ENCODE measurements at places on chromosomes 12 and 14.

- DNase-seq, result no peak
Measured at GRCh38 chr12:27101290-27101689, 18.9 kb upstream of the C12orf71 start.

DNA sequence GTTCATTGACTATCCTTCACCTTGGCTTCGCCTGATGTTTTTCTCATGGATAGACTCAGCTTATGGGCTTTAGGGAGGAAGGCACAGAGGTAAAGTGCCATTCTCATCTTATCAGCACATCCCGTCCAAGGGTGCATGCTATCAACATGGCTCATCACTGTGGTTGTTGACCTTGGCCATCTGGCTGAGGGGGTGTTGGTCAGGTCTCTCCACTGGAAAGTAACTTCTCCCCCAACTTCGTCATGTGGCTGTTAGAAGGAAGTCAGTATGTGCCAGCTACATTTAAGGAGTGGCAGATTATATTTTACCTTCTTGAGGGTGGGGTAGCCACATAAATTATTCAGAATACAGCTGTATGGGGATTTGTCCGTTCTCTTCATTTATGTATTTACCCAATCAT, 68.9 kb downstream of the EML1 start:
- peak; percentile 36 for DNase-seq

DNA sequence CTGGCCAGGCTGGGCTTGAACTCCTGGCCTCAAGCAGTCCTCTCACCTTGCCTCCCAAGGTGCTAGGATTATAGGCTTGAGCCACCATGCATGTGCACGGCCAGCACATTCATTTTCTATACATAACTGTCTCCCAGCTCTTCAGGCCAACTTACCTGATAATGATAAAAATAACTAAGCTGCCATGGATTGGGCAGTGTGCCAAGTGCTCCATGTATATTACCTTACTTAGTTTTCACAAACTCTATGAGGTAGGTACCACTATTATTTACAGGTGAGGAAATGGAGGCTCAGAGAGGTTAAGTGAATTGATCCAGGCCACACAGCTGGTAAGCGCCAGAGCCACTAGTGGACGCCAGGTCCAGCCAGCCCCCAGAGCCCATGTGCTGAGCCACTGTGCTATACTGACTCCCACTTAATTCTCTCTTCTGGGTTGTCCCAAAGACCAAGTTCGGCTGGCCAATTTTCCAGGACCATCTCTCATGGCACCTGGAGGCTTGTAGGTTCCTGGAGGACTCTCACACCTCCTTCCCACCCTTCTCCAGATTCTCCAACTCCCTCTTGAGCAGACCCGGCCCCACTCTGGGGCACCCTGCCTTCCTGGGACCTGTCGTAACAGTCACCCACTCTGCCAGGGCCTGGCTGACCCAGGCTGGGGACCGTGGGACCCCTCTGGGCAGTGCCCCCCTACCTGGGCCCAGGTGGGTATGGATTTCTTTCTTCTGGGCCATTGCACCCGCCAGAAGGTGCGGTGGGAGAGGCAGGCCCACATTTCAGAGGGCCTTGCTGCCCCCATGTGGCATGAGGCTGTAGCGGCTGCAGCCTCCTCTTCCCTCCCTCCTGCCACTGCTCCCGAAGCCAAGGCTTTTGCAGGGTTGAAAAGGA, 30.2 kb upstream of the CIPC start:
- peak; percentile 63 for DNase-seq

DNA sequence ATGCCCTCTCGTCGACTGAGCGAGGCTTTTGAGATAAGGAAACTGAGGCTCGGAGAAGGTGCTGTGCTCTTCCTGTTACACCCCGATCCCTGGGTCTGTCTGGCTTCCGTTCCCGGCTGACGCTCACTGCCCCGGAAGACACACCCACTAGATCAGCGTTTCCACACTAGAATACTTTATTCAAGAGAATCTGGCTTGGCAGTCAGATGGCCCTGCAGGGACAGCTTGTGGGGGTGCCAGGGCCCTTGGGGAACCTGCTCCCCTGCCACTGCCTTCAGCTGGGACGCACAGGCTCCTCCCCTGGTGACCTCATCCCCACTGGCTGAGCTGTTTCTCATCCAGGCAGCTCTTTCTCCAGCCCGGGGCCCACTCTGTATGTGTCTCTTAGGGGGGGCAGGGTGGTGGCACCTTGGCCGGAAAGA, 13.7 kb downstream of the PGF start:
- DNase-seq, result no peak

- no peak for DNase-seq
Measured at GRCh38 chr12:29944269-29945000, 160.7 kb upstream of the TMTC1 start.

DNA sequence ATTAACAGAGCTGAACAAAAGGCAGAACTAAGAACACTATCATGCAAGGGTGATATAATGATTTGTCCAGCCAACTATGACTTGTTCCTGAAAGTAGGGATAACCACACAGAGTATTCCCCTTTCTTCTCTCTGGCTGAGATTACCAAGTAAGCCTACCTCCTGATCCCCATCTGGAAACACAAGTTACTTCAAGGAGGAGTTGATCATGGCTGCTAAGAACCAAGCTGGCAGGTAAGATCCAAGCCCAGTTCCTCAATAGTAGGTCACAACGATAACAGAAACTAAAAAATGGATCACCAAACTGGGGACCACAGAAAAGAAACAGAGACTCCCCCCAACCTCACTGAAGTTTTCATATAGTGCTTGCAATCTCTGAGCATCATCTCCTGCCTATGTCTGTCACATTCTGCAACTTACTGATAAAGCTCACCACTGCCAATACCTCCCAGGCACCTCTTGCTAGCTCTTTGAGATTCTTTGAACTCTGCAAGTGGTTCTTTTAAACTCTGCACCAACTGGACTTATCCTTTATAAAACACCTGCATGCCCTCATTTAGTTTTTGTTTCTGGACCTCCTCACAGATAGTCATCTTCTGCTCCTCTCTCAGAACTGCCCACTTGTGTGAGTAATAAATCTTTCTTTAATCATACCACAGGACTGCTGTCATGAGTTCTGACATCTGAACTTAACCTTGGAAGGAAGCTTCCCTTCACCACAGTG, 76.6 kb downstream of the LRP6 start:
- no peak for DNase-seq

DNA sequence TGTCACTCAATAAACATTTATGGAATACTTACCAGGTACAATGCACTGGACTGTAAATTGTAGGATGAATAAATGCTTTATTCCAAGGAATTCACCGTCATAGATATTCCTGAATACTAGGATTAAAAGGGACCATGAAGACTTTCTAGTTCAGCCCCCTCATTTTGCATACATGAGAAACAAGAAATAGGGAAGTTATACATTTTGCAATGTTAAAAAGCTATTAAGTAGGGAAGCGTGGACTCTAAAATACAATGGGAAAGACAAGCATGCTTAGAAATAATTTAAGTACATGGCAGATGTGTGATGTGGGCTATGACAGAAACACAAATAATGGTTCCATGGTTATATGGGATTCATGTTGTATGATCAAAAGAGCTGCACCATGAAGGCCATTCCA, 89.4 kb upstream of the SYT10 start:
- DNase-seq, result no peak

GRCh38 chr14:23550812-23551265, 726 bp downstream of the ZFHX2 start:
- DNase-seq, result no peak

DNA sequence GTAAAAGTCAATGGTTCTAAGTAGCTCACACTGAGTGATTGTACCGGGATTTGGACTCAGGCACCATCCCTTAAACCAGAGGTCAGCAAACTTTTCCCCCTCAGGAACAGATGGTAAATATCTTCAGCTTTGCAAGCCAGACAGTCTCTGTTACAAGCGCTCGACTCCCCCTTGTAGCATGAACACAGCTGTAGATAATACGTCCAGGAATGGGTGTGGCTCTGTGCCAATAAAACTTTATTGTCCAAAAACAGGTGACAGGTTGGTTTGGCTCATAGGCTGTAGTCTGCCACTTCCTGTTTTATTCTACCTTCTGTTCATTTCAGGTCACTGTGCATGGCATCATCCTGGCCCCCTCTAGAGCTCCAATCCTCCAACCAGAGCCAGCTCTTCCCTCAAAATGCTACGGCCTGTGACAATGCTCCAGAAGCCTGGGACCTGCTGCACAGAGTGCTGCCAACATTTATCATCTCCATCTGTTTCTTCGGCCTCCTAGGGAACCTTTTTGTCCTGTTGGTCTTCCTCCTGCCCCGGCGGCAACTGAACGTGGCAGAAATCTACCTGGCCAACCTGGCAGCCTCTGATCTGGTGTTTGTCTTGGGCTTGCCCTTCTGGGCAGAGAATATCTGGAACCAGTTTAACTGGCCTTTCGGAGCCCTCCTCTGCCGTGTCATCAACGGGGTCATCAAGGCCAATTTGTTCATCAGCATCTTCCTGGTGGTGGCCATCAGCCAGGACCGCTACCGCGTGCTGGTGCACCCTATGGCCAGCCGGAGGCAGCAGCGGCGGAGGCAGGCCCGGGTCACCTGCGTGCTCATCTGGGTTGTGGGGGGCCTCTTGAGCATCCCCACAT, 7.6 kb downstream of the BDKRB1 start:
- no peak for DNase-seq

GRCh38 chr12:126268222-126268621, 1203.0 kb downstream of the AACS start:
- DNase-seq, result no peak

DNA sequence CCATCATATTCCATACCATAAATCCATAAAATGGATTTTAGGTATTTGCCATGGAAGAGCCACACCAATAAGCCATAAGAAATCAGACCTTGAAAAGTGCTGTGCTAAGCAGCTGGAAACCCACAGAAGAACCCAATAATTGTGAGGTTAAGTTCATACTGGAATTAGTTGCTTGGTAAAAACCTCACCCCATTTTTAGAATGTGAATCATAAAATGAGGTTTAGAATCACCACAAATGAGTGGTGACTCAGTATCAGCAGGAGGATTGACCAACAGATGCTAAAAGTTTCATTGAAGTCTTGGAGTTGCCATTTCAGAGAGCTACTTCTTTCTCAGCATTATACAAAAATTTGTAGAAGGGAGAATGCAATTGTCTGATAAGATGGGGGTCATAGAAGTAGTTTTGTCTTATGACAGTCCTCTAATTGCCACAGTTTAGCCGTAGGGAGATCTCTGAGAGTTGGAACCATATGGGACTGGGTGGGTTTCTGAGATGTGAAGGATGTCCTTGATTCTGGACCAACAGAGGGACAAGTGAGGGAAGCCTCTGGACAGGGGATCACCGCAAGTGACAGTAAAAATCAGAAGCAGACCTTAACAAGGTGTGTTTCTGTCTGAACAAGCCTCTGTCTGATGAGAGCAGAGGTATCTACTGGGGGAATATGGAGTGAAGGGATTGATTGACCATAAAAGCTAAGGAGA, 1.4 kb upstream of the STON2 start:
- peak; percentile 97 for DNase-seq

DNA sequence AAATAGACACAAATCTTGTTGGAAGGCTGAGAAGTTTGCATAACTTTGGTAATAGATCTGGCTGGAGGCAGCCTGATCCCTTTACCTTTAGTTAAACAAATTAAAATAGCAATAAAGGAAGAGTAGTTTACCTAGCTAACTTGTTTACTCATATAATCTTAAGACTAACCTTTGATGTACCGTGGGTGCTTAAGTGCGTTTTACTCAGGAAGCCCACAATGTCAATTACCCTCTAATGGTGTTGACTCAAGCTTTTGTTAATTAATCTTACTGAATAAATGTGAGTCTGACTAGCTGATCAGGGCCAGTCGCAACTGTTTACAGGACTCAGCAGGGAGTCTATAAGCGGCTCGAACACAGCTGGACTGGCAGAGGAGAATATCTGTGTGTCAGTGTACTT, 51.5 kb downstream of the FAR2 start:
- DNase-seq, result no peak

GRCh38 chr14:25116607-25117006, 66.7 kb upstream of the STXBP6 start:
- no peak for DNase-seq

- DNase-seq, result no peak
Measured at GRCh38 chr12:47312808-47313426, 233.2 kb upstream of the AMIGO2 start.

DNA sequence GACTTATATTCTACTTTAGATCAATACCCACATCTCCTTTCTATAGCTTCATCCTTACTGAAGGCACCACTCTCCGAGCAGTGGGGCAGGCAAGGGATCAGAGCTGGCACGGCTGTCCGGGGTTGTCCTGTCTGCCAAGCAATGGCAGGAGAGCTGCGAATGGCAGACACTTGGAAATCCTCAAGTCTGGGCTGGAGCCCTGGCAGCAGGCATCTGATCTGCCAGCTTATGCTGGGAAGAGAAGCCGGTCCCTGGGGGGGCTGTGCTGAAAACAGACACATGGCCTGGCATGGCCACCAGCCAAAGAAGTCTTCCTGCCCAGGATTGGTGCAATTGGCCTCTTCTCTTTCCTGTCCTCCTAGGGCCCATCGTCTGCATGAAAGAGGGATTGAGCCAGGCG, 280.2 kb upstream of the PWP1 start:
- no peak for DNase-seq

- DNase-seq, result no peak
Measured at GRCh38 chr12:47990351-47991105, 13.7 kb downstream of the COL2A1 start.

GRCh38 chr12:24595652-24596235, 353.2 kb downstream of the BCAT1 start:
- peak; percentile 26 for DNase-seq

- DNase-seq, result no peak
Measured at GRCh38 chr12:57842342-57843294, 3.9 kb downstream of the CTDSP2 start.

- DNase-seq, result peak; percentile 51
Measured at GRCh38 chr14:56490379-56490778, 89.2 kb upstream of the TMEM260 start.

GRCh38 chr12:93733928-93734327, 56.8 kb downstream of the CRADD start:
- no peak for DNase-seq

DNA sequence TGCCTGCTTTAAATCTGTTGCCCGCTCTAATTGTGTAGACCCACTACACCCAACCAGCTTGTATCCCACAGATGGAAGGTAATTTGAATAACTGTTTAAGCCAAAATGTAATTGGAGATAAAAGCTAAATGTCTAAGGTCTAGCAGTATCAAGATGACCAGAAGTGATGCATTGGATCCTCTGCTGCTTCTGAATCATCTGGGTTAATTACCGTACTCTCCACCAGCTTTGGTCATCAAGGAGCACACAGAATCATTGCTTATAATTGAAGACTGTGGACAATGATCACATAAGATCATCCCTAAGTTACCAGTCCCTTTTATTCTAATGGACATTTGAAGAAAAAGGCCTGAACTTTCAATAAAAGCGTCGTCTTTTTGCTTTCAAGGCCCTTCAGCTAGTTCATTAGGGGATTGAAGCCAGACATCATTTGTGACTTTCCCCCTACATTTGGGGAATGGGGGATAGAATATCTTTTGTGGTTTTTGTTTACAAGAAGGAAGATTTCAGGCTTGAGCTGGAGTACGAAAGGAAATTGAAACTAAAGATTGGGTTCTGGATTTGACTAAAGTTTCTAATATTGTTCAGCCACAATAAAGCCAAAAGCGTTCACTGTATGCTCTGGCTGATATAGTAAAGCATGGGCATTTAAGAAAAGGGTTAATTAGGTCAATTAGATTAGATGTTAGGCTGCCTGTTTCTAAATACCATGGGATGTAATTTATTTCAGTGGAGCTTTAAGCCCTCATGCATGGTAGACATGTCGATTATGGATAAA, 123.2 kb downstream of the CHST11 start:
- no peak for DNase-seq

- DNase-seq, result no peak
Measured at GRCh38 chr14:44448951-44449358, 58.1 kb downstream of the FSCB start.
